ENCODE measurements at places on chromosomes 13 and 19.

- no peaks in the 10 kb centered on the region for H3K27me3 ChIP-seq
- H3K4me1 ChIP-seq, result no peaks in the 10 kb centered on the region
- H3K4me3 ChIP-seq, result no peak overlapping the region
- H3K36me3 ChIP-seq, result no peaks in the 10 kb centered on the region
- no peak for DNase-seq
- no peak overlapping the region for H3K27ac ChIP-seq
Measured at GRCh38 chr13:59950266-59950665, 213.5 kb downstream of the DIAPH3 start.

GRCh38 chr19:14006766-14007562, 844 bp upstream of the RFX1 start:
- H3K27ac ChIP-seq, result peak overlapping the region; percentile 100
- DNase-seq, result no peak
- peaks cover 33% of the 10 kb centered on the region for H3K4me1 ChIP-seq
- H3K36me3 ChIP-seq, result peaks cover 36% of the 10 kb centered on the region
- no peaks in the 10 kb centered on the region for H3K27me3 ChIP-seq

DNA sequence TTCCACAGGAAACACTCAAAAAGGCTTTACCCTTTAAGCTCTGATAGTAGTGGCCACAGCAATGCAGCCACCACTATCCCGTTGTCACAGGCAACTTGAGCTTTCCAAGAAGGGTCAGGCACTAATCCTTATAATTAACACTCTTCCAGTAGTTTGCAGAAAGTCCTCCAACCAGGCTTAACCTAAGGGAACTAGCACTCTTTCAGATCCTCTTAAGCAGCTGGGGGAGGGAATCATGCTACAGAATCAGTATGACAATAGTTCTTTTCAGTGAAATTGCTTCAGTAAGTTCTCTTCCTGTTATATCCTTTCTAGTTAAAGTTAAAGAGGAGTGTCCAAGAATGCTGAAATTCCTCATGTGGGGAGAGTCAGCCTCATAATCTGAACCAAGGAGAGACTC, 82.2 kb downstream of the TNFSF11 start:
- H3K4me1 ChIP-seq, result no peaks in the 10 kb centered on the region
- peaks cover 58% of the 10 kb centered on the region for H3K27me3 ChIP-seq
- no peak for DNase-seq
- no peaks in the 10 kb centered on the region for H3K36me3 ChIP-seq
- no peak overlapping the region for H3K27ac ChIP-seq

DNA sequence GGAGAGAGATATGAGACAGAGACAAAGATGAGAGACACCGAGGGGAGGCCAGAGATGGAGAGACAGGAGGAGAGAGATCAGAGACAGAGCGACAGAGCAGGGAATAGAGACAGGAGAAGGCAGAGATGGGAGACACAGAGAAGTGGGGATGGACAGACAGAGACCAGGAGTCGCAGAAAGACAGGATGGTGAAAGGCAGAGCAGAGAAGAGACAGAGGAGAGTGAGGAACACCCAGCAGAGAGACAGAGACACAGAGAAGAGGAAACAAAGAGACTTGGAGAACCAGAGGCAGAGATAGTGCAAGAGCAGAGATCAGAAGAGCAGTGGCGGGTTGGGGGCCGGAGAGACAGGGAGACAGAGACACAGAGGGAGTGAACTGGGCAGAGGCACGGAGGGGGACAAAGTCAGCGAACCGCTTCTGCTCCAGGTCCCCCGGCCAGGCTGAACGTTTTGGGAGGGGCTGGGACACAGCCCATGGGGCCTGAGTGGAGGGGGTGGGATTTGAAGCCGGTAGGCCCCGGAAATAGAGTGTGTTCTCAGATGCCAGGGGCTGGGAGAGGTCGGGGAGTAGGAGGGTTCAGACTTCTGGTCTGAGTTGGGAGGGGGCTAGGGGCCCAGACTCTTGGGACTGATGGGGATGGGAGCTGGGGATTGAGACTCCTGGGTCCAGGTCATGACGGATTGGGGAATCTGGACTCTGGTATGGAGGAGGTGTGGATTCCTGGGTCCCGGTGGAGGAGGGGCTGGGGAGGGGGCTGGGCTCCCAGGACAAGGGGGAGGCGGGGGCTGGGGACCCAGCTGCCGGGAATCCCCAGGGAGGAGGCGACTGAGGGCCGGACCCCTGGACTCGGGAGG, 654 bp downstream of the ZNF579 start:
- peak overlapping the region; percentile 91 for H3K4me3 ChIP-seq
- DNase-seq, result no peak
- H3K27me3 ChIP-seq, result no peaks in the 10 kb centered on the region
- H3K4me1 ChIP-seq, result peaks cover 17% of the 10 kb centered on the region
- peak overlapping the region; percentile 81 for H3K27ac ChIP-seq

- H3K27ac ChIP-seq, result no peak overlapping the region
- H3K4me1 ChIP-seq, result peaks cover 27% of the 10 kb centered on the region
- H3K4me3 ChIP-seq, result no peak overlapping the region
- no peaks in the 10 kb centered on the region for H3K27me3 ChIP-seq
Measured at GRCh38 chr19:3765121-3765520, 2.6 kb downstream of the MRPL54 start.

GRCh38 chr13:50366488-50367174, 351.4 kb downstream of the KCNRG start:
- no peaks in the 10 kb centered on the region for H3K36me3 ChIP-seq
- no peak for DNase-seq
- no peaks in the 10 kb centered on the region for H3K27me3 ChIP-seq
- H3K4me3 ChIP-seq, result peak overlapping the region; percentile 79

GRCh38 chr19:14081797-14082674, 3.5 kb downstream of the C19orf67 start:
- peak; percentile 28 for DNase-seq
- peaks cover 7% of the 10 kb centered on the region for H3K36me3 ChIP-seq
- H3K4me3 ChIP-seq, result peak overlapping the region; percentile 91
- H3K4me1 ChIP-seq, result peaks cover 14% of the 10 kb centered on the region
- peak overlapping the region; percentile 96 for H3K27ac ChIP-seq
- no peaks in the 10 kb centered on the region for H3K27me3 ChIP-seq

DNA sequence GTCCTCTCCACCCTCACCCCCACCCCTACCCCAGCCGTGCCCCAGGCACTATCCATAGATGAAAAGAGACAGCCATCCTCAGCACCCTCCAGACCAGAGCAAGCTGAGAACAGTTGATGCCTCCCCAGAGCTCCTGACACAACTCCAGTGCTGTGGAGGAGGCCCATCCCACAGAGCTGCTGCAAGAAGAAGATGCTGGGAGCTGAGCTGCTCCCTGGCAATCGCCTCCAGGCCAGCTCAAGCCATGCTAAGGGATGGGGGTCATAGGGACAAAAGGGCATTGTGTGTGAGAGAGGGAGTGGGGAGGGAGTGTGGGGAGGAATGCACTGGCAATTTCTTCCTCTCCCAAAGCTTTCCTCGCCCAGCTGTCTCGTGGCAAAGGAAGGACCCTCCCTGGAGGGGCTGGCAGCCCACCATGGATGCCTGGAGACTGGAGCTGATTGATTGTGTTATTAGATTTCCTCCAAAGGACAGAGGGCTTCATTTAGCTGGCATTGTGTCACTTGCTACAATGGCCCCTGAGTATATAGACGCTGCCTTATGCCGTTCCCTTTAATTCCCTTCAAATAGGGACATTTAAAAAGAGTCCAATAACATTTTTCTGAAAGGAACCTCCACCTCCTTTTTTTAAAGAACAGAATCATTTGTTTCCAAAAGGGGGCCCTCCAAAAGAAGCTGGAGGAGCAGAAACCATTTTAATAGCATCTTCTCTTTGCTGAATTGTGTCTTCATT, 476.4 kb downstream of the FOXO1 start:
- DNase-seq, result no peak
- peaks cover 71% of the 10 kb centered on the region for H3K4me1 ChIP-seq
- no peaks in the 10 kb centered on the region for H3K27me3 ChIP-seq
- peak overlapping the region; percentile 80 for H3K27ac ChIP-seq
